ENCODE measurements at places on chromosomes 11 and 22.

GRCh38 chr11:126061707-126062678 is 673 bp downstream of the CDON start:
- peak; percentile 74 for DNase-seq

GRCh38 chr11:59754494-59754858 is 700 bp upstream of the STX3 start:
- peak; percentile 23 for DNase-seq

GRCh38 chr22:26642465-26643417 is 14.6 kb upstream of the MIAT start:
- DNase-seq: no peak

DNA sequence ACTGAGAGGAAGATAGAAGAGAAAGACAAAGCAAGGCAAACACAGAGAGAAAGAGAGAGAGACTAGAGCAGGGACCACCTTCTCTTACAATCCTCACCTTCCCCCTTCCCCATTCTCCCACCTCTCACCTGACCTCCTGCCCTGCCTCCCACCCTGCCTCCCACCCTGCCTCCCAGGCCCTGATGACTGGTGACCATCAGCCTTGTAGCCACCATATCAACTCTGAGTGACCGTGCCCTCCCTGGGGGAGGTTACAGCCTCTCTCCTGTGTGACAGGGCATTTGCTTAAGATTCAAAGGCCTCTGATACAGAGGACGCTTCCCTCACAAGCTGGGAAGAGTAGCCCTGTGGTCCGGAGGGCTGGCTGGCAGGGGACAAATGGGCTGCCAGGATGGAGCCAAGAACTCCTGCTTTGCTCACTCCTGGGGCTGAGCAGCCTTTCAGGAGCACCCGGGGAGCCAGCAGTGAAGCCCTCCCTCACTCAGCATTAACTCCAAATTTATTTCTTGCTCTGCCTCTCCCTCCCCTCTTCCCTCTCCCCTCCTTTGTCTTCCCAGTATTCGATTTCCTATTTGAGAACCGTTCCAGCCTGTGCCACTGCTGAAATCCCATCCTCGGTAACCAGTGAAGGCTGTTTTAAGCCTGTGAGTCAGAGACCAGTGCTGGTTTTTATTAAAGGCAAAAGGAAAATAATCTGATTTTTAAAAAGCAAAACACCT is 125.2 kb upstream of the SYT13 start:
- no peak for DNase-seq

GRCh38 chr11:1017269-1018005 is 19.1 kb downstream of the MUC6 start:
- no peak for DNase-seq

GRCh38 chr22:34886812-34887211 is 179.1 kb upstream of the ISX start:
- DNase-seq: no peak

DNA sequence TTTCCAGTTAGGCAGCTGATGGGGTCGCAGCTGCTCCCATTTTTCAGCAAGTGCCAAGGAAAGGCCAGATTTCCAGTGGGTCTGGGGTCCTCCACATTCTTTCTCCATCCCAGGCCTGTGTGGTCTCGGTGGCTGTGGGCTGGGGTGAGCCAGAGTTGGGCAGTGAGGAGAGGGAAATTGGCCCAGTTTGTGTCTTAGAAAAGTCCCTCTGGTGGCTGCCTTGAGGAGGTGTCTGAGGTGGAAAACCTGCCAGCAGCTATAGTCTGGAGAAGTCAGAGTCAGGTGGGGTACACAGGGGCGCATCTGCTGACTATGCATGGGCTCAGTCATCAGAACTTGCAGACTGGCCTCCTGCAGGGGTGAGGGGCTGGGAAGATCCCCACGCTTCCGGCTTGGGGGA is 30.5 kb downstream of the MRGPRD start:
- peak; percentile 93 for DNase-seq

GRCh38 chr11:85752890-85753581 is 57.9 kb downstream of the SYTL2 start:
- DNase-seq: no peak

- no peak for DNase-seq
These were observed 68.7 kb upstream of the GDPD4 start for GRCh38 chr11:77370217-77370616.

DNA sequence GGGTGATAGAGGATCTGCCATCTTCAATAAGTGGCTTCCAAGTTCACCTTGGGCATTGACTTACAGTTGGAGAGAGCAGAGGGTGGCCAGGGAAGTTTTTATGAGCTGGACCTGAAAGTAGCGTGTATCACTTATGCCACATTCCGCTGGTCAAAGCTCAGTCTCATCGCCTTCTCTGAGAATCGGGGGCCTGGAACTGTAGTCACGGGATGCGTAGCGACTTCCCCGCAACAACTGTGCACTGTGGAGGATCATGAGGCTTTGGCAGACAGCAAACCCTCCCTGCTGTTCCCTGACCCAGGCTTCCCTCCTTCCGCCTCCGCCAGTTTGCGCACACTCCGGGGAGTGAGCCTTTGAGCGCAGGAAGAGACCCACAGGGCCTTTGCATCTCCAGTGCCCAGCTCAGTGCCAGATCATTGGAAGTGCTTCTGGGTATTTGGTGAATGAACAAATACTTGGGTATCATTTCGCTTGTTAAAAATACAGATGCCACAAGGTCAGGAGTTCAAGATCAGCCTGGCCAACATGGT is 95.5 kb downstream of the CEP164 start:
- no peak for DNase-seq

DNA sequence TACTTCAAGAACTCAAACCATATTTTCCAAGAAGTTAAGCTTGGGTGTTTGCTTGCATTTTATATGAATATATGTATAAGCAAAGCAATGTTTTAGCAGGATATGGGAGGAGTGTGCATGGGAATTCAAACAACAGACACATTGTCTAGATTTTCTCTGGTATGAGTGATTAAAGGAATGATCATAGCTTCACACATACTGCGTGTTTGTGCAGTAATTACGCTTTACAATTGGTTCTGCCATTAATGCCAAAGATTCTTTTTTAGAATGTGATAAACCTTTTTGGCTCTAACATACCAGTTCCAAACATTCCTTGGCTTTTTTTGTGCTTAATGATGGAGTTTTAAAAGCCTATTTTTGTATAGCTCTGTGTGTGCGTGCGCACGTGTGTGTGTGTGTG is 54.0 kb downstream of the CCDC34 start:
- DNase-seq: no peak

DNA sequence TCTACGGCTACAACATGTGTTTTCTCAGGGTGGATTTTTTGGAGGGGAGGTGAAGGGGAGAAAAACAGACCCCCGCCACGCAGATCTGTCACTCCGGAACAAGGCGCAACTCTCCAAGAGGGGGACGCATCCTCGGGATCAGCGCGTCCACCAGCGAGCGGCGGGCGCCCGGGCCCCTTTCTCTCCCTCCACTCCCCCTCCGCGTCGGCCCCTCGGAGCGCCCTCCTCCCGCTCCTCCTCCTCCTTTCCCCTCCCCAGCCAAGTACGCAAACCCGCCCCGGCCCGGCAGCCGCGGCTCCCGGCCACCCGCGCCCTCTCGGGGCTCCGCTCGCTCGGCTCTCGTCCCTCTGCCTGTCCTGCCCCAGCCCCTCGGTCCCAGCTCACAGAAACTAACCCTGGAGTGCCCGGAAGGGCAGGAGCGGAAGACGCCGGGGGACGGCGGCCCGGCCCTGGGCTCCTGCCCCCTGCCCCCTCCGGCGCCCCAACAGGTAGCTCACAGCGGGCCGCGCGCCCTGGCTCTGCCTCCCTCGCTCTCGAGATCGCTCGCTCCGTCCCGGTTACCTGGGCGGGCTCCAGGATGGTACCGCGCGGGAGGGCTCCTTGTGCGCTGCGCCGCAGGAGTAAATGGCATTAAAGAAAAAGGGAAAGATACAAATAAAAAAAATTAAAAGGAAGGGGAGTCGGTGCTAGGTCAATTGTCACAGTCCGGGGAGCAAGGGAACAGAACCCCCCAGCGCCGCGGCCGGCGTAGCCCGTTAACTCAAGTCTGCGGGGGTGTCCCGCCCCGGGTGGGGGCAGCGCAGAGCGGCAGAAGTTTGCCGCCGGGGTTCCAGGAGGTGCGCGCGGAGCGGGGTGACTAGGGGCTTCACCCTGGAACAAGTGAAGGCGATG is 131.4 kb upstream of the C11orf58 start:
- DNase-seq: peak; percentile 38

GRCh38 chr11:14052198-14052597 is 89.7 kb downstream of the SPON1 start:
- DNase-seq: no peak

- no peak for DNase-seq
These were observed 1240.9 kb downstream of the BRD1 start for GRCh38 chr22:48586799-48587185.

GRCh38 chr11:122155765-122156527 is 39.9 kb upstream of the BLID start:
- no peak for DNase-seq

GRCh38 chr11:71358963-71359567 is 89.1 kb downstream of the DHCR7 start:
- DNase-seq: no peak

GRCh38 chr11:14645985-14646900 is 2.6 kb downstream of the PDE3B start:
- no peak for DNase-seq

GRCh38 chr11:112085822-112086421 is 634 bp downstream of the TIMM8B start:
- DNase-seq: no peak

GRCh38 chr22:23193882-23194281 is 13.6 kb downstream of the BCR start:
- DNase-seq: no peak

DNA sequence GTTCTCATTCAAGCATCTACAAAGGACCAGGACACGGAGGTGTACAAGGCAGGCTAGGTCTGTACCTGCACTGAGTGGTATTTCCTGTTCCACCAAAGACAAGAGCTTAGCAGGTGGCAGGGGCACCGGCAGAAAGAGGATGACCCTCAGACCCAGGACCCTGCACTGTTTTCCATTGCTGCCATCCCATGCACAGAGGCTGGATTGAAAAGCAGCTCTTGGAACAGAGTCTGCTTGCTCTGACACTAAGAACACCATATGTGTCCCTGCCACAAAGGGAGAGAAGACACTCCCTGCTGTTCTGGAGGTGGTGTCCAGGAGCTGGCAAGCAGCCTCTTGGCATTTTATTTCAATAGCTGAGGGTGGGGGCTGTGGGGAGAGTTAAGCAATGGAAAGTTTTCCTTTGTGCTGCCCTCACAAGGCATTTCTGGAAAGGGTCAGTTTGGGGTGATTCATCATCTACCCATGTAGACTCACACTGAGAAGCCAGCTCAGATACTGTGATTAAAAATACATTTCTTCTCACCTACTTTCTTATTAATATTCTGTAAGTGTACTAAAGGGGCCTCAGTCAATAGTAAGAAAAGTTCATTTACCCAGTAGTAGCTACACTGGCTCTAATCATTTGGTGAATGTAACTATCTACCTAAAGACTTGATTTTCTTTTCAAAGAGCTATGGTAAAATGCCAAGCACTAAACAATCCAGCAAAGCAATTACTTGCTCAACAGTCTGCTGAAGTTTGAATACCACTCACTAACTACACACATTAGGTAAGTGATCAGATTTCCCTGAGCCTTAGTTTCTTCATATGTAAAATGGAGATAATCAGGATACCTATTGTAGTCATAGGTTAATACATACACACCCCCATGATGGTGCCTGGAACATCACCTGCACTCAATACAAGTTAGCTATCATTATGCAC is 55.2 kb downstream of the SLC1A2 start:
- DNase-seq: no peak

DNA sequence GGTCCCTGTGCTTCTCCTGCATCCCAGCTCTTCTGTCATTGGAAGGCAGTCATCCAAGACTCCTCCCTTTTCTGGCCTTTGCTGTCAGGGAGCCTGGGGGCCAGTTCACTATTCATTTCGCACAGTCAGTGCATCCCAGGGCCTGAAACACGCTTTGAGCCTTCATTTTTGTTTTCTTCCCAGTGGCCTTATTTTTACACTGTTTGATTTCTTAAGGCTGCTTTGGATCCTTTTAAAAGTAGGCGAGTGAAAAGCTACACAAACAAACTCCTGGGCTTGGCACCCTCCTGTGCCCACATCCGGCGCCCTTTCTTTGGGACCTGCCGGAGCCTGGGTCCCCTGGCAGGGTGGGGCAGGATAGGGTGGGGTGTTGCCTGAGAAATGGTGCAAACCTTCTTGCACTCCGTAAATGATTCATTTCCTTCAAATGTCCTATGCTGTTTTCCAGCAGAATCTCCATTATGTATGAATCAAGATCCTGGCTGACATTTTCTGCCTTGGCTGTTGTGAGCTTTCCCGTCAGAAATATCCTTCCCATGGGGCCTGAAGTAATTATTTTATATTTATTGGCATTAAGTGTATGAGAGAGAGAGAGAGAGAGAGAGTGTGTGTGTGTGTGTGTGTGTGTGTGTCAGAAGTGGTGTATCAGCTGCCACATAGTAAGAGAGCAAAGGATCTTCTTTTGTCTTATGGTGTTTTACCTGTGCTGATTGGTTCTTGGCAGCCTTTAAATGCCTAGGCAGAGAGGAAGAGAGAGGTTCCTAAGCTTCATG is 45.6 kb downstream of the BCR start:
- DNase-seq: no peak

- no peak for DNase-seq
These were observed 410.1 kb downstream of the SHANK2 start for GRCh38 chr11:70842256-70842655.

DNA sequence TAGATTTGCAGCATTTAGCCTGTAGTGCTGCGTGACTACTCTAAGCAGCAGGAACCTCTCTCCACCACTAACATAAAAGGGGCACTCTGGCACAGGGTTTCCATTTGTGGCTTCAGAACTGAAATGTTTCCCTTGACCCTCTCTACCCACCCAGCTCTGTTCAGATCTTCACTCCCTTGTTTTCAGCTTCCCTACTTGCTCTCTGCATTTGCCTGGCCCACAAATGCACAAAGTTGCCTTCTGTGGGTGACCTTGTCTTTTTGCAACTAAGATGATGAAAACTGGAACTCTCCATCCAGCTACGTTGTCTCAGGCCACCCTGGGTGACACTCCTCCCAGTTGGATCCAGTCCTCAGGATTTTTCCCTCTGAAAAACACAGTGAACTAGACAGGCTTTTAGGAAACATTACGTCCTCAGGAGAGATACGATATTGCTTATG is 19.8 kb upstream of the PSMA1 start:
- peak; percentile 11 for DNase-seq
